ENCODE measurements at places on chromosomes 3 and 15. TPM values are rescaled to one million over a fixed set of nuclear protein-coding genes. Genes with fewer than 3 reads are reported as not detected.

DNA sequence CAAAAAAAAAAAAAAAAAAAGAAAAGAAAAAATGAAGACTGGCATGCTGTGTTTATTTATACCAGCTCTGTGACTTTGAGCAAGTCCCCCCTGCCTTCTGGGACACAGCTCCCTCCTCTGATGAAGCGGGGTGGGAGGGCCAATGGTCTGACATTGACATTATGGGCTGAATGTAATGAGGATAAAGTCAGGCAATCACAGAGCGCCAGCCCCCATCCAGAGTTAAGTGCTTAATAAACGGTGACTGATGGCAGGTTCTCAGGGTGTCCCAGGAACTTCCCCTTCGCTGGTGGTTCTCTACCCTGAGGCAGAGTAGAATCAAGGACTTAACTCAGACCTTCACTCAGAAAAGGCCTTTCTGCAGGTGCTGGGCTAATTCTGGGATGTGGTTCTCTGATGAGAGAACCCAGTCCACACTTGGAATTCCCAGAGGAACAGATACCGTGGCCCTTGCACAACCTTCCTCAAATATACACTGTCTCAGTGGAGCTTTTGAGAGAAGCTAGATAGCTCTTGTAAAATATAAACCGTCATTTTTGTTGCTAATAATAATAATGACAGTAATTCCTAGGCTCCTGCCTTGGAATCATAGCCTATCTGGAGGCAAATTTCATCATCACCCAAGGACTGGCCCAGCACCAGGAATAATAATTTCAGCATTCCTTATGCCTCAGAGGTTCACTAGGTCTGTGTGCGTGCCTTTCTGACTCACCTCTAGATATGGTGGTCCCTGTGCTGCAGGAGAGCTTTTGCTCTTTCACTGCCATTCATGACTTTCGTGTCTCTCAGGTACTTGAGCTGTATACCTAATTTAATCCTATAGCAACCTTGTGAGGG is 115.8 kb downstream of the RPLP1 start:
- DNase-seq: no peak

DNA sequence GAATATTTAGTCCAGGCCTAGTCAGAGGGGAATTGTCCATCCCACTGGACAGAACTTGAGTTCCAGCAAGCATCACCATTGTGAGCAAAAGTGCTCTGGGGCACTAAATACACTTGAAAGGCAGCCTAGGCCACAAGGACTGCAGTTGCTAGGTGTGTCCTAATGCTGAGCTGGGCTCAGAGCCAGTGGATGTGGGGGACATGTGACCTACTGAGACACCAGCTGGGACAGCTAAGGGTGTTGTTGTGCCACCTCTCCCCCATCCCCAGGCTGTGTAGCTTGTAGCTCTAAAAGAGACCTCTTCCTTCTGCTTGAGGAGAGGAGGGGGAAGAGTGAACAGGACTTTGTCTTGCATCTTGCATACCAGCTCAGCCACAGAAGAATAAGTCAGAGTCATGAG is 120.9 kb downstream of the DTWD1 start:
- no peak for DNase-seq

GRCh38 chr3:193865339-193865738 is 270.6 kb upstream of the HES1 start:
- no peak for DNase-seq

- DNase-seq: no peak
Observed at GRCh38 chr3:72444656-72445223, 403.5 kb downstream of the SHQ1 start.

DNA sequence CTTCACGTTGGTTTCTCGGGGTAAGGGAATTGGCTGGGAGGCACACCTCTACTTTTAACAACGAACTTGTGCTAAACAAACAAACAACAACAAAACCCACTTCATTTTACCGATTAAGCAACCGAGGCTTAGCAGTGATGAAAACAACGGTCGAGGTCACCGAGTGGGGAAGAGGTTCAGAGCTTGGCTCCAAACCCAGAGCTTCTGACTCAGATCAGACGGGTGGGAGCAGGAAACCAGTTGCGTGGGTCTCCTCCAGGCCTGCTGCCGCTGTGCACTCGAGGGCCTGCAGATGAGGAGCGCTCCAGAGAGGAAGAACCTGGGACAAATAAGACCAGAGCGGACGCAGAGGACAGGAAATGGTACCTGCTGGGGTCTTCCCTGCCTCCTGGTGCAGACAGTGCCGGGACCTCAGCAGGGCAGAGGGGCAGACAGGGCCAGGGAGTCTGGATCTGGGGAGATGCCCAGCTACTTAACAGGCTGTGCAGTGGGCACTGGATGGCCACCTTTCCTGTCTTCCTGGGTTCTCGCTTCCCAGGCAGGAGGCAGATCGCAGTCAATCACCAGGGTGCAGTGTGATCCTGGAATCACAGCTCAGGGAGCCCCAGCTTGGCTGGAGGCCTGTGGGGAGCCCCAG is 99.0 kb upstream of the MEF2A start:
- no peak for DNase-seq

DNA sequence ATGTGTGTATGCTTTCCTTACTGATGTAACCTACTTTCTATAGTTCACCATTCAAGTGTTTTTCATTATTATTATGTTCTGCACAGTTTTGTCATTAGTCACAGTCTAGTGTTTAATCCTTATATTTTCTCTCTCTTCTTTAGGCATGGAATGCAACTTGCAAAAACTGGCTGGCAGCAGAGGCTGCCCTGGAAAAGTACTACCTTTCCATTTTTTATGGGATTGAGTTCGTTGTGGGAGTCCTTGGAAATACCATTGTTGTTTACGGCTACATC is 6.9 kb downstream of the SUCNR1 start:
- no peak for DNase-seq

DNA sequence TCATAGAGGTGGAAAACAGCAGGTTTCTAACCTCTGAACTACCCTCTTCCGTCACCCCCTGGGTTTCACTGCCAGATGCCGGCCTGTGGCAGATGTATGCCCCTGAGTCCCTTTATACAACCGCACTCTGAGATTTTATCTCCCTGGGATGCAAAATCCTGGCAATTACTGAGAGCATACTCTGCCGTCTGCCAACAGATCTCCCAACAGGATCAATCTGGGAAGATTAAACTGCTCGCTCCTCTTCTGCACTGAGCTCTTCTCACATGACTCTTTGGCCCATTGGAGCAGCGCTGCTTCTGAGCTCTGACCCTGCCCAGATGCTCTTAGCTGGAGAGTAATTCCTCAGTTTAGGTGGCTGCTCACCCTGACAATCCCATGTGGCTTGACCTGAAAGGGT is 133.2 kb downstream of the LIPC start:
- peak; percentile 31 for DNase-seq

GRCh38 chr3:14636496-14637087 is 15.0 kb upstream of the CCDC174 start:
- DNase-seq: no peak

GRCh38 chr3:177932346-177932745 is 603.9 kb upstream of the KCNMB2 start:
- DNase-seq: no peak

GRCh38 chr3:48689384-48689783 is 3.7 kb upstream of the NCKIPSD start:
- no peak for DNase-seq

DNA sequence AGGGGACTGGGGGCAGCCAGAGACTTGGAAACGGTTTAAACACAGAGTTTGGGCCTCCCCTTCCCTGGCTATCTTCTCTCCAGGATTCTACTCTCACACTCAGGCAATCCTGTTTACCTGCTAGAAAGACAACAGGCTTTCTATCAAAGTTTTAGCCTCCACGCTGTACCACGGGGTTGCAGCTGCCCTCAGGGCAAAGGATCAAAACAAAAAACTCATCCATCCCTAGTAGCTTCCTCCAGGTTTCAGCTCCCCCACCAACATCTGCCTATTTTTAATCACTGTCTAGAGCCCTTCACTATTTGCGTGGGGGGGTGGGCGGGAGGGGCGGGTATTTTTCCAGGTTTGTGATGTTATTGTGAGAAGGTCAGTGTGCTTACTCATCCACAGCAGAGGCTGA is 286.8 kb upstream of the TRIM42 start:
- no peak for DNase-seq

- no peak for DNase-seq
Observed at GRCh38 chr3:140568131-140568530, 109.7 kb upstream of the TRIM42 start.

Gene MCF2L2
- 13.7 TPM for total RNA-seq

GRCh38 chr3:128578346-128578745 is 72.3 kb downstream of the RPN1 start:
- no peak for DNase-seq

Gene A4GNT
- not detected for total RNA-seq

DNA sequence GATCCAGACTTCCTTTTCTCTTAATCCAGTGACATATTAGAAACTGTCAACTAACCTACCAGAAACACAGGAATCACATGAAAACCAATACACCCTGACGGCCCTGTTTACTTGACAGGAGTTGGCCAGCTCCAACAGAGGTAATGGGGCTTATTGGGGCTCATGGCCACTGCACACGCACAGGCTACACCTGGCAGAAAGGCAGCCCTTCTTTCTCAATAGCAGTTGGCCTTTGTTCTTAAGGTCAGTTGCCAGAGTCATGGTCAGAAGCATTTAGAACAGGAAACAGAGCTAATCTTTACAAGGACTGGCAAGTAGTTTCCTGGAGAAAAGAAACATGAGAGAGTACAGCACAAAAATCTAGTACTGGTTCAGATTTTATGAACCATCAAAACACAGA is 181.8 kb downstream of the MAGI1 start:
- no peak for DNase-seq

DNA sequence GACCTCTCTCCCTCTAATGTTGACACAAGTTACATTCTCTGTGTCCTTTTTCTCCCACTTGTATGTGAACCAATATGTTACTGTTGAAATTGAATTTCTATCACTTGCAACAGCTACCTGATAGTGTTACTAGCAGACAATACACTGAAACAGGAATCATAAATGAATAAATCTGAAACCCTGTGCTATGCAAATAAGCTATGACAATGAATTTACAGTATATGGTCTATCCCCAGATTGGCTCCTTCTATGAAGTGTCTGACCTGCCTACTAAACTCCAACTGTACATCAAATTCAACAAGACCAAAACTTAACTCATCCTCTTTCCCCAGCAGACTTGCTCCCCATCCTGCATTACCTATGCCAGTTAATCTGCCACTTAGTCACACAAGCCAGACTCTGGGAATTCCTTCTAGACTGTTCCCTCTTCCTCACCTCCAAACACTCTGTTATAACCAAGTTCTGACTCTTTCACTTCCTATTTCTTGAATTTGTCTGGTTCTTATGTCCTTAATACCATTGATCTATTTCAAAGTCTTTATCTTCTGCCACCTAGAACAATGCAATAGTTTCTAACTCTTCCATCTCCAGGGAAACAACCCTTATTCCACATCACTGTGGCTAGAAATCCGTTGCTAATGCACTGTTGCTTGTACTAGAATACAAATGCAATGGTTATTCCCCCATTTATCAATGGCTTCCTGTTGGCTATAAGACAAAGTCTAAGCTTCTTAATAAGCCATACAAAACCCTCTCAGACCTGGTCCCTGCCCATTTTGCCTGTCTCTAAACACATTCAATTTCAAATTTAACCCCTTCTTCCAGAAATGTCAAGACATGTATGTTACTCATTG is 13.4 kb upstream of the ZNF639 start:
- no peak for DNase-seq

Gene SRGAP3
- 11.4 TPM for total RNA-seq

- no peak for DNase-seq
Observed at GRCh38 chr15:55255714-55256113, 33.9 kb downstream of the RAB27A start.

- DNase-seq: no peak
Observed at GRCh38 chr3:134832585-134832984, 37.5 kb downstream of the EPHB1 start.

Gene SLC28A2
- total RNA-seq: not detected

DNA sequence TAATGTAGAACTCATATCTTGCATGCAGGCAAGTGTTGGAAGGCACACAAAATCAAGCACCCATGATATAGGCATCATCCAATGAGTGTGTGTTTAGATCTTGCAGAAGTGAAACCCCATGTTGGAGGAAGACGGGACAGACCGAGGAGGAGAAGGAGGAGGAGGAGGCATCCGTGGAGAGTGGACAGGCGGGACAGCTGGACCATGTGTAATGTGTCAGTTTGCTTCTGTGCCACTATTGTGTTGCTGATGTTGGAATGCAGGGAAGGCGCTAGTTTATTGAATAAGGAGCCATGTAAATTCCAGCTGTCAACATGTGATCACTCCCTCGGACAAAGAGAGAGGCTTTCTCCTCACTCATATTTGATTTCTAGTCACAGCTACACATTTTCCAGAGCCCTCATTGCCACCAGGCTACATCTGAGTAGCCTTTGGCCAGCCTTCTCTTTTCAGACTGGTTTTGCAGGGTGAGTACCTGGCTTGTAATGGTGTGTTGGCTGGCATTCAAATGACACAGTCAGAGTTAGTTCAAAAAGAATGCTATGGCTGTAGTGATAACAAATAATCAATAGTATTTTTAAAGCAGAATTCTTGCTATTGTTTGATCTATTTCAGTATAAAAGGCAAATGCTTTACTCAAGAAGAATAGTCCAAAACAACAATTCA is 1037.6 kb upstream of the NR2F2 start:
- DNase-seq: no peak

GRCh38 chr3:112845772-112846171 is 892 bp downstream of the CD200R1L start:
- no peak for DNase-seq

DNA sequence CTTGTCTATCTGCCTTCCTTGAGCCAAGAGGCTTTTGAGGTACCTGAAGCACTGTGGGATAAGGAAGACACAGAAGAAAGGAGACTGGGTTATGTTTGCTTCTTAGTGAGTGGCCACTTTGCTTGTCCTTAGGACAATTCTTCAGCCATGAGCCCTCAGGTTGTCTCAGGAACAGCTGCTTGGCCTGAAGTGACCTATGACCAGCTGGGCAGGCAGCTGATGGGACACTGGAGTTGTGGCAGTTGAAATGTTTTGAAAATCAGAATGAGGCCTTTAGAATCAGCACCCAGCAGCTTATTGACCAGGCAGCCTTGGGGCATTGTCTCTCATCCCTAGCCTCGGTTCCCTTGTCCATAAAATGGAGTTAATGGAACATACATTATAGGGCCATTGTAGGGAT is 37.0 kb downstream of the RBP2 start:
- no peak for DNase-seq

Gene MEGF11
- total RNA-seq: 3.5 TPM

- DNase-seq: no peak
Observed at GRCh38 chr3:11289864-11290263, 17.7 kb downstream of the ATG7 start.

Gene SLC15A2
- total RNA-seq: 2.0 TPM

Gene RAB27A
- 7.5 TPM for total RNA-seq
